ENCODE measurements at places on chromosomes 13 and 19.

GRCh38 chr13:94233837-94234236, 245.6 kb downstream of the DCT start:
- no peaks in the 10 kb centered on the region for H3K27me3 ChIP-seq
- no peak for DNase-seq
- H3K27ac ChIP-seq = no peak overlapping the region
- H3K4me3 ChIP-seq = no peak overlapping the region

DNA sequence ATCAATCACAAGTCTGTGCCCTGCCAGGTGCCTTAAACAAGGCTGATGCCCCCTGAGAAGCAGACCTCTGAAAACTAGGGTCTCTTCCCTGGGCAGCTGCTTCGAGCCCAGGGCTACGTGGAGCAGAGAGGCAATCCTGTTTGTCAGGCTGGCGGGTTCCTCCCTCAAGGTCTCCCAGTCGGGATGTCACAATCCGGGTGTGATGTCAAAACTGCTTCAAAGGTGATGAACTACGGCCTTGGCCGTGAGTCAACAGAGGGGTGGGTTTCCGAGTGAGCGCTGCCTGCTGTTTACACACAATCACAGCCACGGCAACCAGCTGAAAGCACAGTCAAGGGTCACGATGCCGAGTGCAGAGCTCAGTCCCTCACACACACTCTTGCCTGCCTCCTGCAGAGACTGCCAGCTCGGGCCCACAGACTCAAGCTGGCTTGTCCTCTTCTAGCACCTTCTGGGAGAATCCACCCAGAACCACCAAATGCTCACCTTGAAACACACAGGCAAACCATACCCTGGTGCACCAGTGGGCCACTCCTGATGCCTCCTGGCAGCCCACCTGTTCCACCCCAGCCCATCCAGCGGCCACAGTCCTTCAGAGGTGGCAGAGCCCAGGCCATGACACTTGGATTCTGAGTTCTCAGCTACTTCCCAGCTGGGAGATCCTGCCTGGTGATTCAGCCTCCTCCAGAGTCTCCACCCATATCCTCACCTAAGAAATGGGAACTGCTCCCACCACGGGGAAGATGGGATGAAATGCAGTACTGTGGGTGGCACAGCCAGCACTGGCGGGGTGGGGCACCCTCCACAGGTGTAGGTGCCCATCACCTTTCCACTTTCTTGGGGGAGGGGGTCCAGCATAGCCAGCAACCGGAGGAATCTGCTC, 6.8 kb downstream of the ELL start:
- H3K27me3 ChIP-seq = no peaks in the 10 kb centered on the region
- H3K4me1 ChIP-seq = peaks cover 3% of the 10 kb centered on the region
- H3K27ac ChIP-seq = no peak overlapping the region
- no peak overlapping the region for H3K4me3 ChIP-seq
- no peak for DNase-seq

GRCh38 chr19:33300009-33300893, 2.1 kb downstream of the CEBPA start:
- H3K27me3 ChIP-seq = peaks cover 61% of the 10 kb centered on the region
- H3K27ac ChIP-seq = no peak overlapping the region
- H3K4me1 ChIP-seq = peaks cover 22% of the 10 kb centered on the region
- H3K4me3 ChIP-seq = no peak overlapping the region
- DNase-seq = no peak

DNA sequence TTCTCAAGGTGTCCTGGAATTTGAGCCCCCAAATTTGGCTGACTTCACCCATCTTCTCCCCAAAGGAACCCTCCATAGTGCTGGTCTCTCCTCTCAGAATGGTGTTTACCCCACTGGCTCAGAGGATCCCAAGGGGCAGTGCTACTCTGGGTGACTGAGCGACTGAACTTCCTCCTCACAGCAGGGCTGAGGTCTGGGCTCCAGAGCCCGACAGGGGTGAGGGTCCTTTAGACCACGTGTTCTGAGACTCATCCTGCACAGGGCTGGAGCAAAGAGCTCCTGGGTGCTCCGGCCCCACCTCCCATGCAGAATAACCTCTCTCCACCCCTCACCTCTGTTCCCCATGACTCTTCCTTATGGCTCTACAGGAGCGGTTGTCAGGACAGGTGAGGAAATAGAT, 23.2 kb upstream of the CD33 start:
- no peak for DNase-seq
- no peaks in the 10 kb centered on the region for H3K36me3 ChIP-seq
- H3K4me1 ChIP-seq = no peaks in the 10 kb centered on the region
- no peak overlapping the region for H3K4me3 ChIP-seq
